Activated naive CD4-positive, alpha-beta T cell (primary cell): ENCODE measurements at places on chromosomes 5 and 9.

DNA sequence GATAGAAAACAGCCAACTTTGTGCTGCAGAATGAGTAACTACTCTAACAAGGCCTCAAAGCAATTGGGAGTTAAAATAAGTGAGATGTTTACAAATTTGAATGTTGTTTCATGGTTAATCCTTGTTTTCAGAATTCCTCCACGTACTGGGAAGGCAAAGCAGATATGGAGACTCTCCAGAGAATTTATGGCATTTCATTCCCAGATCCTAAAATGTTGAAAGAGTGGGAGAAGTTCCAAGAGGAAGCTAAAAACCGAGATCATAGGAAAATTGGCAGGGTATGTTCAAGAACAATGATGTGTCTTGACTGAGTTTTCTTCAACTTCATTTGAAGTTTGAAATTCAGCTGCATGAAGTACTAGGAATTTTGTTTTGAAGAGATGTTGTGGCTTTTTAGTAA lies 16.4 kb downstream of the TARS1 start:
- DNase-seq: no peak

GRCh38 chr5:121432-121831 lies 29.5 kb downstream of the PLEKHG4B start:
- DNase-seq: no peak

DNA sequence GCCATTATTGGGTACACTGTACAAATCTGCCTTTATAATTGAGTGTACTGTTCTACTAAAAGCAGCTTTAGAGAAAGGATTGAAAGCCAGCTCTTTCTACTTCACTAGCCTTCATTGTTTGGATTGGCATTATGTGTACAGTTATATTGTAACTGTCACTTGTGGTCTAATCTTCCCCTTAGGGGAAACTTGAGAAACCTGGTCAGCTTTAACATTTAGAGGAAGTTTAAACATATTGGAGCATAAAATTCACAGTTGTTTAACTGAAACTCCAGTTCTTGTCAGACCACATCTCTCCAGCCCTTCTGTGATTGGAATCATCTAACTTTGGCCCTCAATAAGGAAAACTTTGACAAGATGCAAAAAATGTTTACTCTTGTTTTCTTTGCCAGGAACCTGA lies 24.6 kb downstream of the PIK3R1 start:
- DNase-seq: no peak

DNA sequence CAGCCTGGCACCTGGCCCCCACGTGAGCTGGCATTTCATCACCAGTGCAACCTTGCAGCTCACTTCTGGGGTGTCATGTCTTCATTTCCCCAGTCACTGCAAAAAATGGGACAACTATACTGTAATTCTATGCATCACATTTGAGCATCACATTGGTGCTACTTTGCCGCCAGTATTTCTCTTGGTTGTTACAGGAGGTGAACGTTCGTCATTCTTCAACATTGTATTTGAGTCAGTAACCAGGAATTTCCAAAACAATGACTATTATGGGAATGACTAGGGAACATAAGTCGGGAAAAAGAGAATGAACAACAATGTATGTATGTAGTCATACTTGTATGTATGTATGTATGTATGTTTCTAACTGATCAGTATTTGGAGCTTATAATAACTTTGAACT lies 1278.0 kb downstream of the EFNA5 start:
- no peak for DNase-seq

GRCh38 chr9:121253821-121254501 lies 14.0 kb upstream of the GSN start:
- DNase-seq: no peak

DNA sequence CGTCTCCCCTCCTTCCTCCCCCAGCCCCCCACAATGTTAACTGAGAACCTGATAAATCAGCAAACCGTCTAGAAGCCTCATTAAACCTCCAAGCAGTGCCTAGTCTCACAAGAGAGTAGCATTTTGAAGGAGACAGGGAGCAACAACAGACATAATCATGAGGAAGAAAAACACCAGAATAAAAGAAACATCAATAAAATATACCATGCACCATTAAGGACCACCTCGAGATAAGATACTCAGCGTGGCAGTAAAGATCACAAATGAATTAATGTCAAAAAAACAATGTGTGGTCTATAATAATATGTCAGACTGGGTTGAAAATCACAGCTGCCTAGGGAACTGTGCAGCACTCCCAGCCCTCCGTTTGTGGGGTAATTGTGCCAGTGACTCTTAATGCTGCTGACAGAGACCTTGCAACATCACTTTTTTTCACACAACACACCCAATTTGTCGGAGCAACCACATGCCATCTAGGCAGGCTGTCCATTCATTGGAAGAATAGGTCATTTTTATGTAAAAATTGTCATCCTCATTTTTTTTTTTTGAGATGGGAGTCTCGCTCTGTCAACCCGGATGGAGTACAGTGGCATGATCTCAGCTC lies 450.8 kb upstream of the WWC1 start:
- DNase-seq: no peak
